ENCODE measurements at places on chromosomes 6 and 20. TPM values are rescaled to one million over a fixed set of nuclear protein-coding genes. Genes with fewer than 3 reads are reported as not detected.

DNA sequence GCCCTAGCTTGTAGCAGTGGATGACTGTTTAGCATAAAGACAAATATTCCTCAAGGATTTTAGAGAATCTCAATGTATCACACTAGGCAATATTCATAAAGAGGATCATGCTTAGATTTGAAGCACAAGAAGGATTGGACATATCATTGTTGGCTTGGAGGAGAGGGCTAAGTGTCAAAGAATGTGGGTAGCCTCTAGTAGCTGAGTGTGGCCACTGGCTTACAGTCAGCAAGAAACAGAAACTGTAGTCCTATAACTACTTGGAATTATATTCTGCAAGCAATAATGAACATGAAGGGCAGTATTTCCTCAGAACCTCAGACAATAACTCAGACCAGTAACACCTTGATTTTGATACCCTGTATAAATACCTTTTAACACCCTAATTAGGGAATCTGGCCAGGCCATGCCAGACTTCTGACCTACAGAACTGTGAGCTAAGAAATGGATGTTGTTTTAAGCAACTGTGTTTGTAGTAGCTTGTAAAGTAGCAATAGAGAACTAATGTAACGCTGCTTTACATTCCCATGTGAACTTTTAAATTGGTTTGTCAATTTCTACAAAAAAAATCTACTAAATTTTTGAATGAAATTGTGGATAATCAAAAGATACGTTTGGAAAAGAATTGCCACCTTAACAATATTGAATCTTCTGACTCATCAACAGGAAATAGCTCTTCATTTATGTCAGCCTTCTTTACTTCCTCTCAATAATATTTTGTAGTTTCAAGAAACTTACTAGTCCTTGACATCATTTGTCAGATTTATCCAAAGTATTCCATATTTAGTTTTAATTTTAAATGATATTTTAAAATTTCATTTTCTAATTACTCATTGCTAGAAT, 65.2 kb upstream of the RSPO3 start:
- DNase-seq: no peak

DNA sequence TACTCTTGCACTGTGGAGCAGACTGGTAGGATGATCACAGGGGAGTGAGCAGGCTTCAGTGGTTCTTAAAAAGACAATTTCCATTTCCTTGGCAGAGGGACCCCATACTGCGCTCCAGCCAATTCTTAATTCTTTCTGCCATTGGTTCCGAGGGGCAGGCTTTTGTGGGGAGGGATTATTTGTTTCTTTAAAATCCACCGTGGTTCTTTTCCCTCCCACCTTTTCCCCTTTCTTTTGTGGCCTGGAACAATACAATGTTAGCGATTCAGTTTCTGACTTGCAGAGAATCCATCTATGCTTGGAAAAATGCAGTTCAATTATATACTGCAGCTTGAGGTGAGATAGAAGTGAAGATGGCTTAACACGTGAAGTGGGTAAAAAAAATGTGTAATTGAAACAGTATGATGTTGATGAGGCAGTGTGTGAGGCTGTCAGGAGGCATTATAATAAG, 379.0 kb upstream of the FLRT3 start:
- no peak for DNase-seq

PTK6 gene
- total RNA-seq: 0.34 TPM

ADAM33 gene
- not detected for total RNA-seq

DNA sequence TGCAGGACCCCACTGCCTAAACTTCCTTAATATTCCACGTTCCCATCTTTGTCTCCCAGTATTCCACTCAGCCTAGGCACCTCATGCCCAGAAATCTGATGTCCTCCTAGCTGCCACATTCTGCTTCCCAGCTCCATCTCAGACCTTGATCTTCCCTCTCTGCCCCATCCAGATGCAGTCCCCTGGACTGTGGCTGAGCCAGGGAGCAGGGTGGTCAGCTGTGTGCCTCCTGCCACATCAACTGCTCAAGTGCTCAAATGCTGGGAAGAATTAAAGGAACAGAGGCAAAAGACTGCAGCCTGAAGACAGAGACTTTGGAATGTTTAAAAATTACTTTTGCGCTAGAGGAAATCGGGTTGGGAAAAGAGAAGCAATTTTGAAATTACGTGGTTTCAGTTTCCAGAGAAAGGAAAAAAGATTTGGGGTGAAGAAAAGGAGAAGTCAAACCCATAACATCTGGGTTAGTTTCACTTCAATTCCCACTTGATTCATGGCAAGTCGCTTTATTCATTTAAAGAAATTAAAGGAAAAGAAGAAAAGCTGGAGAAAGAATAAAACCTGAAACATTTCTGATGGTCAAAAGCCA, 704.8 kb downstream of the PTPRT start:
- no peak for DNase-seq

BACH2 gene
- total RNA-seq: 70.9 TPM

DNA sequence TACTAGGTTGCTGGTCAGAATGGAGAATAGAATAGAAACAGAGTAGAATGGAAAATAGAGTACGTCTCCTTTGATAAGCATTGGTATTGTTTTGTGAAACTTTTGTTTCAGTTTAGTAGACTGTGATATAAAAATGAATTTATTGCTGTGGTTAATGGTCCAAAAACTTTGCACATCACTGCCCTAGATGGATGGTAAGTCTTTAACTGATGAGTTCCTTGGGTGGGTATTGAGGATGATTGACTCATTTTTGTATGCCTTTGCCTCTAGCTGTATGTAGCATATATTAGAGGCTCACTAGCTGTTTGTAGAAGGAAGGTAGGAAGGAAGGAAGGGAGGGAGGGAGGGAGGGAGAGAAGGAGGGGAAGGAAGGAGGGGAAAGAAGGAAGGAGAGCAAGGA, 48.3 kb downstream of the ZDHHC14 start:
- no peak for DNase-seq

DNA sequence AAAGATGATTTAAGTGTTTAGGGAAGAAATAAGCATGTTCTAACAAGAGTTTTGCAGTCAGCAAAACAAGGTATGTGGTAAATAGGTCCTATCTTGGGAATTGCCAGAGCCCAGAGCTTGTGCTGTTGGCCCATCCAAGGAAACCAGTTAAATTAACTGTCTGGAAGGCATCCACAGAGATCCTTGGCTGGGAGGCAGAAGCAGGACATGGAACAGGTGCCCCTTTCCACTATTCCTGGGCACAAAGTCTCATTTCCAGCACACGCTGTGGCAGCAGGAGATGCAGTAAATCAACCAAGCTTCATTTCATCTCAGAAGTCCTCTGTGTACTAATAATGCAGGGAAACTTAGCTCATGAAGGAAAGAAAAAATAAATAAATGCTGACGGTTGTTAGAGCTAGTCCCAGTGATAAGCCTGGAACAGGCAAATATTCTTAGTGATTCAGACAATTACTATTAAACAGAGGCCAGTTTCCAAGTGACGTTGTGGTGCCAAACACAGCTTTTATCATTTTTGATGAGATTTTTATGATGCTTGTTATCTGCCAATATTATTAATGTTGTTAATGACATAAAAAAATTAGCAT, 39.8 kb upstream of the SNAP25 start:
- no peak for DNase-seq

GRCh38 chr20:45946149-45946970, 11.9 kb downstream of the PCIF1 start:
- DNase-seq: peak; percentile 55

DNA sequence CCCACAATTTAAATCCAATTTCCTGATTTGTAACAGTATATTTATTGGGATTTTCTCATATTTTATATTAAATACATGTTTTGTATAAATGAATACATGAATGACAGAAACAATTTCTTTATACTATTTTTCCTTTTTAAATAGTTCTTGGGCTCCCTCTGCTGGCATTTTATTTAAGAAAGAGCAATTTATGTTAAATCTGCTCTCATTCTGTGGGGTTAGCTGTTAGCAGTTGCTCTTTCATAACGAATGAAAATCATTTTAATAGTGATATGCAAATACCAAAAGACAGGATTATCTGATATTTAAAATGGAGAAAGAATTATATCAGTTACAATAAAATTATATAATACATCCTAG, 118.3 kb downstream of the RALGAPA2 start:
- DNase-seq: no peak

PLCB1 gene
- 1.5 TPM for total RNA-seq

- DNase-seq: no peak
Observed at GRCh38 chr20:34560614-34561013, 2.1 kb downstream of the MAP1LC3A start.

- no peak for DNase-seq
Observed at GRCh38 chr6:30847971-30848436, 36.3 kb upstream of the DDR1 start.

DNA sequence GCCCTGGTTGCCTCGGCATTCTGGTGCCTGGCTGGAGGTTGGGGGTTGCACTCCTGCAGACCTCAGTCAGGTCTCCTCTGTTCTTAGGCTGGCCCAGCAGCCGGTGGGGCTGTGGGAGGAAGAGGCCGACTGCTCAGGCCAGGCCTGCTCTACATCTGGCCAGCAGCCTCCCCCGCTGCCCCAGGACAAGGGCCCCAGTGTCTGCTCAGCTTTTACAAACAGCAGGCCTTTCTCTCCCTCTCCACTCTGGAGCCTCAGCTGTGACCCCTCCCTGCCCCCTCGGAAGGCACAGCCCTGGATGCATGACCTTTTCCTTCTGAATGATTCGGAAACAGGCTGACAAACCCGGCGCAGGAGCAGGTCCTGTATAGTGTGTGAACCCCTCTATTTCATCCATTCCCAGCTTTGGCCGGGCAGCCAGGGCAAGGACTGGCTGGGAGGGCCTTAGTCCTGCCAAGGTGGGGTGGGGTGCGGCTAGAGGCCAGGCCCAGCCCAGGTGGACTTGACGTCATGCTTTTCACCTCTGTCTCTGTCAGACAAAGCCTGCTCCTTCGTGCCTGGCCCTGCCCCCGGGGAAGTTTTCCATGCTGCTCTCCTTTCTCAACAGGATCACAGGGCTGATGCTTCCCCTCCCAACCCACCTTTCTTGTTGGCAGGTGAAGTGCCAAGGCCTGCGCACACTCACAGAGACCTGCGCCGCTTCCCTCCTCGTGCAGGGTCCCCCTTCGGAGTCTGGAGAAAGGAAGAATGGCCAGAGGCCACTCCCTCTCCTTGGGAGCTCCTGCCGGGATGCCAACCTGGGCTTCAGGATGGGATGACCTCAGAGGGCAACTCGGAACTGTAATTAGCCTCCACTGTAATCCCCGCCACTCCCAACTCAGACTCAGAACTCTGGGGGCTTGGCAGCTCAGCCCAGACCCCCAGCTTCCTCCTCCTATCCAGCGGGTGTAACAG, 10.1 kb upstream of the ITPR3 start:
- no peak for DNase-seq

GRCh38 chr20:32358883-32359632, 927 bp downstream of the ASXL1 start:
- peak; percentile 82 for DNase-seq

GRCh38 chr6:150720774-150721233, 121.1 kb downstream of the PLEKHG1 start:
- no peak for DNase-seq

DNA sequence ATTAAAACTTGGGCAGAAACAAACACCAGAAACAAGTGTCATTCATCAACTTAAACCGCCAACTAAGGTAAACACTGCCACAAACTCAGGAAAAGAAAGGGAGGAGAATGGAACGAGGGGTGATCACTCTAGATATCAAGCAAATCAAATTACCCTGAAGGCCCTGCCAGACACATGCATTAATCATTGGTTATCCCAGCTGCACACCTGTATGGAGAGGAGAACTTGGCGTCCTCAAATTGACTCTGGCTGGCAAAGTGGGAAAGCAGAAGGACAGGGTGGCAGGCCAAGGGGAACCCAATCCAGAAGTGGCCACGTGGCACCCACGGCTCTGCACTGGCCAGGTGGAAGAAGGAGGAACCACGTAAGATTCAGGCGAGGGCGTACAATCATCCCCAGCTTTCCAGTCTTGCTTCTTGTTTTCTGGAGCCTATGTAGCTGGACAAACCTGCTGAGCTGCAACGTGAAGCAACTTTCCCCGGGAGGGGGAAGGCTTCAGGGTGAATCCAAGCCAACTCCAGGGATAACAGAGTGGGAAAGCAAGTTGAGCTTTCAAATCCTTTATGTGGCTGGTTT, 156.2 kb upstream of the JARID2 start:
- DNase-seq: no peak

ISM1 gene
- 3.7 TPM for total RNA-seq

DNA sequence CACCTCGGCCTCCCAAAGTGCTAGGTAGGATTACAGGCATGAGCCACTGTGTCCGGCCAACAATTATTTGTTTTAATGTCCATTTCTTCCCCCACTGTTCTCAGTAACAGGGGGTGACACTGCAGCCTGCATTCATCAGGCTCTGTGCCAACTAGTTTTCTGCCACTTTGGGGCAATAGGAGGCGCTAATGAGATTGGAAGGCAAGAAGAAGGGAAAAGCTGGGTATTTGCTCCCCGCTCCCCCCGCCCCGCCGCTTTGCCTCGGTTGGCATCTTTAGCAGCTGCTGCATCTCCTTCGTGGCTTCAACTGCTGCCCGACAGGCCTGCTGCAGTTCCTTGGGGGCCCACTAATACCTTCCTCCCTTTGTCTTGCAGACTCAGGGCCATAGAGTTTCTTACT, 35.0 kb upstream of the MDGA1 start:
- no peak for DNase-seq

DNA sequence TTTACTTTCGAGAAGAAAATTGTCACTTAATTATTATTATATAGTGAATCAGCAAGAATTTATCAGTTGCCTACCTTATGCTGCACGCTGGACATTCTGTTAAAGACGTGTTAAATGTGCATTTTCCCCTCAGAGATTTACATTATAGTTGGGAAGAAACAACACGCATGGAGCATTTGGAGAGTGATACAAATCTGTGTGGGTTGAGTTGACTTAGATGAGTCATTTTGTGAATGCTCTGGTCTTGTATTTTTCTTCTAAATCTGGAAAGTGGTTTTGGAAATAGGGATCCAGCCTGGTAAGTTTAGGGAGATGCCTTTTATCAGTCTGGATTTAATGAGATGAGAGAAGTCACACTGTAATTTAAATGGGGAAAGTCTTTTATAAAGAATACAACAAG, 24.0 kb upstream of the SMIM26 start:
- DNase-seq: no peak

DNA sequence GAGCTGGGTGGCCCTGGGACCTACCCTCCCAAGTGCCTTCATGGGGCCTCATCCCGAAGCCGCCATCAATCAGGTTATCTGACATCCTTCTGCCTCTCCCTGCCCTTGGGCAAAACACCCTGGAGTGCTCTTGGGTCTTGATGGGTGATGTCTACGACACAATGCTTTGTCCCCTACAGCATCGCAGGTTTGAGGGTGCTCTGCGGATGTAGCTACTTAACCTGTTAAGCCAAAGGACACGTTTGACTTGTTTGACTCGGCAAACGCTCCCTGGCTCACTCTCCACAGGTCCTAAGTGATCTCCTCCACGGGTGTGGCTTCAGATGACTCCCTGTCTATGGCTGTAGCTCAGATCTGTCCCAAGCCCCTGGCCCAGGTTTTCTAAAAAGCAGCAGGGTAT, 35.6 kb downstream of the TBC1D7 start:
- no peak for DNase-seq

GRCh38 chr6:19443411-19443810, 393.8 kb upstream of the ID4 start:
- DNase-seq: no peak

GRCh38 chr20:32969356-32970114, 34.7 kb downstream of the SUN5 start:
- DNase-seq: peak; percentile 18
